MV-4-11 (cell line): ENCODE measurements at places on chromosomes 12 and 14.

DNA sequence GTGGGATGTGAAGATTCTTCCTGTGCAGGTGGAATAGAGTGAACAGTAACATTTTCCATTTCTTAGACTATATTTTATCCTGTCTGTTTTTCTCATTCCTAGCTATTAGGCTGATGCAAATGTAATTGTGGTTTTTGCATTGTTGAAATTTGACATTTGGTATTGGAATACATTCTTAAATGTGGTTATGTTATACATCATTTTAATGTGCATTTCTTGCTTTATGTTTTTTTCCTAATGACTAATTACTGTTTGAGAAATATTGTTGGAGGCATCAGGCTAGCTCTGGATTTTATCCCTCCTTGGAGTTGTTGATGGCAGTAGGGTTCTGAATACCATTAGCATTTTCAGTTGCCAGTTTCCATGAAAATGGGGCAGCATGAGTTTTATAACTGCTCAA lies 75.9 kb upstream of the GNG2 start:
- DNase-seq, result no peak

DNA sequence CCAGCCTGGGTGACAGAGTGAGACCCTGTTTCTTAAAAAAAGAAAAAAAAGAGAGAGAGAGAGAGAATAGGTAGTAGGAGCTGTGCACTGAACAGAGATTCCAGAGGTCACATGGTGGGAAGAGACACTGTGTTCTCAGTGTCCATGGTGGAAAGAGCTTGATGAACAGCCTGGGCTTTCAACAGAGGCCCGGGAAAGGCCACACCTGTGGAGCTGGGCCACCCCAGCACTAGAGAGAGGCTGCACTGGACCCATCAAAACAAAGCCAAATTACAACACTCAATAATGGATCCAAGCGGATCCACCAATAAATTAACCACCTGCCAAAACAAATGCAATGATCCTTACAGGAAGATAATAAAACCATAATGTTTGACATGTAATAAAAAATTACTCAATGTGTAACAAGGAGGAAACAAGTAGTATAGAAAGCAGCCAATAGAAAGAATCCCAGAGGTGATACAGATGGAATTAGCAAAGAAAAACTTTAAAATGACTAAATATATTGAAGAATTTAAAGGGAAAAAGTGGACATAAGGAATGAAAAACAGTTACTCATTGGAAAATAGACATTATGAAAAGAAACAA lies 44.8 kb upstream of the BCL2L14 start:
- DNase-seq, result no peak

- peak; percentile 47 for DNase-seq
Measured at GRCh38 chr14:59190372-59190771, 1.9 kb downstream of the DAAM1 start.

- DNase-seq, result no peak
Measured at GRCh38 chr12:12974211-12974610, 22.2 kb upstream of the GPRC5D start.

DNA sequence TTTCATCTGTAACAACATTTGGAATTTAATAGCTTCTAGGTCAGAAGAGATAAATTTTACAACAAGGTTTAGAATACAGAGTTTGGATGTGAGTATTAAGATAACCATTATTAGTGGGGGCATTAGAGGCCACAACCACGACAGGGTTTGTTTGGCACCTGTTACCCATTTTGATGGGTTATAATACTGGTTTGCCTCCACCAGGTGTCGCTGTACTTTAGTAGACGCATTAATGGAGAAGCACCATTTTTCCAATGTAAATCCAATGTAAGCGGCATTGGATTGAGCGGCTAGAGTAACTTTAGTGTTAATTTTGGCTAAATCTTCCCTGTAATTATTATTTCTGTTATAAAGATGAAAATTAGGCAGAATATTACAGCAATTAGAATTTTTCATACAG lies 136.2 kb downstream of the SLCO1B3 start:
- DNase-seq, result peak; percentile 3

GRCh38 chr14:53306911-53307310 lies 153.8 kb upstream of the DDHD1 start:
- DNase-seq, result no peak

DNA sequence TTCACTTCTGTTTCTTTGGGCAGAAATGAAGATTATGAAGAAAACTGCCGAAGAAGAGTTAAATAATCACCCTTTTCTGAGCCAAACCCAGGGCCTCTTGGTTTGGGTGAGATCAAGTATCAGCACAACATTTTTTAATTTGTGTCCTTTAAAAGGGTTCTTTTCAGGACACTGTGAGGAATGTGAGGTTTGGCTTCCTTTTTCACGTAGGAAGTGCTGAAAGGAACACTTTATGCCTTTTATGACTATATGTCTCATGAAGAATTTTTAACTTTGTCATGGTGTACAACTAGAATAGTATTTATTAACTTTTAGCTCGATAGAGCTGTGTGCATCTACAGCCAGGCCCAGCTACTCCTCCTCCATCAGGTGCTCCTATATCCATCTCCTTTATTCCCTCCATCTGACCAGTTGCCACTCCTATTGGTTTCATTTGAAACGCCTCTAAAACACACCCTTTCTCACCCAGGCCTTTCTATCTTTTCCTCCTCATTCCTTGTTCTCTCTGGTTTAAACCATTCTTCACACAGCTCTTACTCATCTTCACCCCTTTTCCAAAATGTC lies 103.6 kb upstream of the LRIG3 start:
- DNase-seq, result no peak

DNA sequence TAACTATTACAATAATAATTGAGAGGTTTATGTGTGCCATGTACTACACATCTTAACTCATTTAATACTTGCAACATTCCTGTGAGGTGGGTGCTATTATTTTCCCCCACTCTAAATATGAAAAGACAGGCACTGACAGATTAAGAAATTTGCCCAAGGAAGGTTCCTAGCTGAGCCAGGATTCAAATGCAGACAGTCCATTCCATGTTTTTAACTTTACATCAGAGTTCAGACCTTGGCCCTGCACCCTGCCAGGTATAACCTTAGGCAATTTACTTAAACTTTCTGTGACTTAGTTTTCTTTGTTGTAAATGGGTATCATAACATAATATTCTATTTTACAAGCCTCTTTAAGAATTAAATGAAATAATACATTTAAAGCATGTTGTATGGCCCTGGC lies 26.6 kb downstream of the RDH12 start:
- DNase-seq, result no peak

GRCh38 chr14:87049950-87050349 lies 943.0 kb downstream of the GALC start:
- DNase-seq, result no peak

DNA sequence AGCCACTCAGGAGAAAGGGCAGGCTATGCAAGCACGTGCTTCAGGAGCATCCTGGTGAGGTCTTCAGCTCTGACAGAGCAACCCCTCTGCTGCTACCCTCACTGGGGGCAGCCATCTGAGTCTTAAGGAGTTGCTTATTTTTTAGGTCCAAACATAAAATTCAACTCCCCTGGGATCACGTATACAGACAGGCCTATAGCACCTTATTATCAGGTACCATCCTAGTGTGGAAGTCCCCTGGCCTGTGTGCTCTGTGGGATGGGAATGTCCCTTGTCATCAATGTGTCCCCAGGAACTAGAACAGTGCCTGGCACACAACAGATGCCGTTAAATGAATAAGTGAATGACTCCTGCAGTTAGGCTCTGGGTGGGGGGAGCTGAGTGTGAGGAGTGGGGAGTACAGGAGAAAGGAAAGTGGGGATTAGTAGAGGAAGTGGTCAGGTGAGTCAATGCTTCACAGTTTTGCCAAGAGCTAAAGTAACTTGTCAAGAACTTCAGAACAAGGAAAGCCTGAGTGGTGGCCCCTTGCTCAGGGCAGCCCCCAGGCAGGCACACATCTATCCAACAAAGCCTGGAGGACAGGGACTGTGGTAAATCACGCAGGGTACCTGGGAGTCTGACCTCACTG lies 33.5 kb downstream of the DAD1 start:
- DNase-seq, result peak; percentile 69

GRCh38 chr14:75425446-75425845 lies 2.4 kb upstream of the JDP2 start:
- no peak for DNase-seq

DNA sequence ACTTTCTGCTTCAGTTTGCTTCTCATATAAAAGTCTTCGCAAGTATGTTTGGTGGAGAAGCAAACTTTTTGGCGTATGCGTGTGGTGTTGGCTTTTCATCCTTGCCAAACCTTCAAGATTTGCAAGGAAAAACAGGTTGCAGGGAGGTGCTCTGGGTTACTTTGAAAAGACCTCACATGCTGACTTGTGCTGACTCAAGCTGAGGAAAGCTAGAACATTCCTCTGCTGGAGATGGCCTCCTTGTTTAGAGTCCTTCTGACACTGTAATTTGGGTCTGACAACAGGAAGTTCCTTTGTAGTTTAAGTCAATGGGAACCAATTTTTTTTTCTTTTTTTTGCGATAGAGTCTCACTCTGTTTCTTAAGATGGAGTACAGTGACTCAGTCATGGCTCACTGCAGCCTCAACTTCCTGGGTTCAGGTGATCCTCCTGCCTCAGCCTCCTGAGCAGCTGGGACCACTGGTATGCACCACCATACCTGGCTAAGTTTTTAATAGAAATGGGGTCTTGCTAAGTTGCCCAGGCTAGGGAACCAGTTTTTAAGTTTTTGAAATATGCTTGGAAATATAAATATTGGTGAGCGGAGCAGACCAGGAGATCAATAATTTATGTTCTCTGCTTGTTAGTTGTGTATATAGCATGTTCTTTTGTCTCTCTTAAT lies 2.6 kb upstream of the ACACB start:
- no peak for DNase-seq

DNA sequence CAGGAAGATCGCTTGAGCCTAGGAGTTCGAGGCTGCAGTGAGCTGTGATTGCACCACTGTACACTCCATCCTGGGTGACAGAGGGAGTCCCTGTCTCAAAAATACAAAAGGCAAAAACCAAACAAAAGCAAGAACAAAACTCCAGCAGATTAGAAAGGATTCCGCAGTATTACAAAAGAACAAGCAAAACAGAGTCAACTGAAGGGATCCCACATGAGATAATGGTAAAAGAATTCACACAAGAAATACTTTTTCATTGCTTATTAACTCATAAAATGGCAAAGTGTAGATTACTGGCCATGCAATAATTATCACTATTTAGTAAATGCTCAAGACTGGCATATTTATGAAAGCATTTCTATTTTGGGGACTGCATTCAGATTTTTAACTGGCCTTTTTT lies 35.4 kb downstream of the BEST3 start:
- DNase-seq, result no peak

GRCh38 chr12:31853520-31853919 lies 105.7 kb upstream of the RESF1 start:
- DNase-seq, result peak; percentile 71

GRCh38 chr12:12685305-12685704 lies 10.7 kb downstream of the GPR19 start:
- no peak for DNase-seq

DNA sequence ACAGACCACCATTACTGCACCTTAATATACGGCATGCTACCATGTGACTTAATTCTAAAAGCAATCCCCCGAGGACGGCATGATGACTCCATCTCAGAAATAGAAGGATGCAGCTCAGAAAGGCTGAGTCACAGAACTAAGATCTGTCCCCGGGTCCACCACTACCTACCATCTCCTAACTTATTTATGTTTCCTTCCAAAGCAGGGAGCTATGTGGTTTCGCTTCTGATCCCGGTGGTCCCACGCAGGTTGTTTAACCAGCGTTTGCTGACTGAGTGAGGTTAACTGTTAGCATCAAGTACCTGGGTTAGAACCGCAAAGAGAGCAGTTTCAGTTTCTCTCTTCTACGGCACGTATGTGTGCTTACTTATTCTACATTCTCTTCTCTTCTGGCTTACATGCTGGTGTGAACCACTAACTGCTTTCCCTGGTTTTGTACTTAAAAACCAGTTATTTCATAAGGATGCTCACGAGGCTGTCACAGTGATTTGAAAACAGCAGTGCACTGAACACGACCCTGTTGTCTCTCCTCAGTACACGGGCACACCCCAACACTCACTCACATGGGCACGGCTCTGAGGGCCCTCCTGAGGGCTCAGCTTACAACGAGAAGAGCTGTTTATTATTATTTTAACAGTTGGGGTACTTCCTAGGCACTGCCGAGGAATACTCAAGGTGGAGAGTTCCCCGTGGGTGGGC lies 66.7 kb downstream of the CCDC88C start:
- DNase-seq, result peak; percentile 36

GRCh38 chr14:32202491-32202997 lies 525 bp downstream of the RNU6-8 start:
- DNase-seq, result no peak

DNA sequence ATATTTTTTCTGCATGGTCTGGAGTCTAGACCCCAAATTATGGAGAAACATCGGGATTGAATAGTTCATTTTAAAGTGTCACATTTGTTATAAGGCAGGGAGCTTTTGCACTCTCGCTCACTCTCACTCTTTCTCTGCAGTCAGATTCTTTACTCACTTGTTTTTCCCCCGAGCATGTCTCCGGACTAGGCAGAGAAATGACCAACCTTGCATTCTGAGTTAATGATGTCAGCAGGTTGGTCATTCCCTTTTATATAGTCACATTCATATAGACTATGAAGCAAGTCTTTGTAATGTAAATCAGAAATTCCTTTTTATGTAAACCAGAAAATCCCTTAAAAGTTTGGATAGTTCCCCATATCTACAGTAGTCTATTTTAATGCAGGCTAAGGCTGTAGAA lies 4.1 kb downstream of the C12orf75 start:
- DNase-seq, result no peak

- DNase-seq, result peak; percentile 94
Measured at GRCh38 chr14:71130491-71131179, 223.4 kb downstream of the PCNX1 start.

- DNase-seq, result no peak
Measured at GRCh38 chr14:54474232-54474793, 14.5 kb downstream of the GMFB start.

- no peak for DNase-seq
Measured at GRCh38 chr12:120495186-120495730, 655 bp upstream of the DYNLL1 start.

GRCh38 chr12:108043750-108044533 lies 85.1 kb upstream of the WSCD2 start:
- DNase-seq, result no peak

- no peak for DNase-seq
Measured at GRCh38 chr12:39417916-39418315, 25.0 kb downstream of the KIF21A start.

- DNase-seq, result no peak
Measured at GRCh38 chr12:109588461-109589239, 15.1 kb downstream of the MVK start.
